ENCODE measurements at places on chromosomes 4 and X.

DNA sequence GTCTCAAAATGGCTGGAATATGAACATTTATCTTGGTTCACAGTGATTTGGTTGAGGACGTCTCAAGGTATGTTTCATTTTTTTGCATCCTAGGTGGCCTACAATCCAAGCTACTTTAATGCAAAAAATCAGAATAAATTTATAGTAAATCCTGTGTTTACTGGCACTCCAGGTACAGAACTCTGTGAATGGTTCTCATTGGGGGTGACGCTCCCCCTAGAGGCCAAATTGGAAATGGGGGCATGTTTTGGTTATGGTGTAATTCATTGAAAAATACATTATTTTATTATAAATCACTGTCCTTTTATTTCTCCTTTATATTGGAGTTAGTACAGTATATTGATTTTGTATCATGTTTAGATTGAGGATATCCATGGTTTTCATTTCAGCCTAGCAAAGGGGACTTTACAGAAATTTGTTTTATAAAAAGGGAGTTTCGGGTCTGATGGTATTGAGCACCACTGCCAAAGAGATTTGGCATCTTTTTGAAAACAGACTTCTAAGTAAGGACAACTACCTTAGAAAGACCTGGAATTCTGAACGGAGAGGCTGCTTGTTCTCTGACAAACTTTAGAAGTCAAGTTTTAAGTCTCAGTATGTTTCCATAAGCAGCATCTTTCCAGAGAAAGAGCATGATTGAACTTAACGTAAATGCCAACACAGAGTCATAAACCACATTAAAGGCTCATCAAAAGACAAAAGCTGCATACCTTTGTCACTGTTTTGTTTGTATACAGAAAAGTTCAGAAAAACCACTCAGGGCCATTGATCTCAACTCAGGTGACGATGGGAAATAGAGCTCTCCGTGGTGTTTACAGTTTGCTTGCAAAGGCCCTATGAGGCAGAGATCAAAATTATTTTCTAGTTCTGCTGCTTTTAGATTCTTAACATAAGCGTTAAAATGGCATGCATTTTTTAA lies 19.4 kb downstream of the MTM1 start:
- no peak for DNase-seq

DNA sequence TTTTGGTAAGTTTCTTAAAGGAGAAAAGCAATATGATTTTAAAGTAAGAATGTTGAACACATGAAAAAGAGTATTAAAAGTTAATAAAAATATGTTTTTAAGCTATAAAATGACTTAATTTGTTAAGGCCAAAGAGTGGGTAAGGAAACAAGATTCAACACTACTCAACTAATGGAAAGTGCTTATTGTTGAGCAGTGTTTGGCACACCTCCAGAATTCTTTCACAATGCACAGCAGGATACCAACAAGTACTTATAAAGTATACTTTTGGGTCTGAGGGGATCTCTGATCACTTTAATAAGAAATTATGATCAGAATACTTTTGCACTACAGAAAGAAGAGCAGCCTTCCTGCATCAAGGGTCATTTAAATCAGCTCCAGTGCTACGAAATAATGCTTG lies 5.9 kb downstream of the LAMP2 start:
- DNase-seq, result no peak

DNA sequence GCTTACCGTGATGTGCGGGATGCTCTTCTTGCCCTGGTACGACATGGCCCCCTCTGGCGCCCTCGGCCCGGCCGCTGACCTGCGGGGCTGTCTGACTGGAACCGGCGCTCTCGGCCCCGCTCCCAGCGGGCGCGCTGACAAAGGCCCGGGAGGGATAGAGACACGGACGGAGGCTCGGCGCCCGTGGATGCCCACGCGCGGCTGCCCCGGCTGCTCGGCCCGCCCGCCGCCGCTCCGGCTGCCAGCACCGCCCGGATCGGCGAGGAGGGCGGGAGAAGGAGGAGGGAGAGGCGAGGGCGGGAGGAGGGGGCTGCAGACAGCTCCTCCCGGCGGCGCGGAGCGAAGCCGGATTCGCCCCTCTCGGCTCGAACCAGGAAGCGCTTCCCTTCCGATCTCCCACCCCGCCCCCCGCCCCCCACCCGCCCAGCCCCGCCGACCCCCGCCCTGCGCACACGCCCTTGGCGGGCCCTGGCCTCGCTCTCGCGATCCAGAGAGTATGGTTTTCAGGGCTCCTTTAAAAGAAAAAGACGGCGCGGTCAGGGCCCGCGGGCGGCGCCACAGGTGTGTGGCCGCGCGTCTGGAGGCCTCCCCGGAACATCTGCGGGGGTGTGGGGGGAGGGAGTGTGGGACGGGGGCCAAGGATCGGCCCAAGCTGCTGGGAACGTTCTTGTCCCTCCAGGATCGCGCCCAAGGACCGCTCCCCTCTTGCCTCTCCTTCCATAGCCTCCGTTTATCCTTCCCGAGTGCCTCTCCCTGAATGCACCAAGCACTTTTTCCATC lies 4.5 kb downstream of the CRMP1 start:
- no peak for DNase-seq

DNA sequence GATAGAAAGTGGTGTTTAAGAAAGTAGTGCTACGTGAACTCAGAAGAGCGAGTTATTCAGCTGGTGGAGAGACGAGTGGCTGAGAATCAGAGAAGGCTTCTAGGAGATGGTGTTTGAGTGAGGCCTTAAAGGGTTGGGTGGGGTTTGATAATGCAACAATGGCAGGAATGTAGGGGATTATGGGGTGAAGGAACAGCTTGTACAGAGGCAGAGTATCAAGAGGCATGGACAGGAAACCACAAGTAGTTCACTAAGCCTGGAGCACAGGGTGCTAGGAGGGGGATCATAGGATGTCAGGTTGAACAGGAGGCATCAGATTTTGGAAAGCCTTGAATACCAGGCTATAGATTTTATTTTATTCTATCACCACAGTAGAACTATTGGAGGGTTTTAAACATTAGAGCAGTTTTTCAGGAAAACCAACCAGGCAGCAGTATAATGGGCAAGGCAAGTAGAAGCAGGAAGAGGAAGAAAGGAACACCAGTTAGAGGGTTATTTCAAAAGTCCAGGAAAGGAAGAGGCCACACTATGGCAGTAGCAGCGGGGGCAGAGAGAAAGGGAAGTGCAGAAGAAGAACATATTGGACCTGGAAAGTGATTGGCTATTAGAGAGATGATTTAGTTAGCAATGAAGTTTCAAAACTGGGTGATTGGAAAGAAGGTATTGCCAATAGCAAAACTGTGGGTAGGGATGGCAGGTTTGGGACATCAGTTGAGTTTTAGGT lies 99.2 kb downstream of the DOCK11 start:
- no peak for DNase-seq

DNA sequence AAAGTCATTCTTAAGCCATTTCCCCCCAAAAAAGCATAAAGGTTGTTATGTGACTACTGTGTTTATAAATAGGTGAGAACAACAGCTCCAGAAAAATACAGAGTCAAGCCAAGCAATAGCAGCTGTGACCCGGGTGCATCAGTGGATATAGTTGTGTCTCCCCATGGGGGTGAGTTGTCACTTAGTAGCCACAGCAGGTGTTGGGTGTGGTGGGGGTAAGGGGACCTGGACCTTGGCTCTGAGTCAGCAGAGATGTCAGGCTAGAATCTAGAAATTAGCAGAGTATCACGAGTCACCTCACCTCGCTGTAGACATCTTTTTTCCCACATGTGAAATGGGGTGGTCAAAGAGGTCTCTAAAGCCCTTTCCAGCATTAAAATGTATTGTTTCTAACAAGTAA lies 42.4 kb downstream of the MOSPD2 start:
- DNase-seq, result no peak

GRCh38 chr4:122205687-122206086 lies 53.6 kb downstream of the BLTP1 start:
- DNase-seq, result no peak

- no peak for DNase-seq
Measured at GRCh38 chr4:33160126-33160525, 2440.0 kb downstream of the PCDH7 start.

- DNase-seq, result no peak
Measured at GRCh38 chrX:11557120-11557519, 108.6 kb downstream of the ARHGAP6 start.

GRCh38 chr4:20944451-20944850 lies 244.2 kb downstream of the PACRGL start:
- no peak for DNase-seq

DNA sequence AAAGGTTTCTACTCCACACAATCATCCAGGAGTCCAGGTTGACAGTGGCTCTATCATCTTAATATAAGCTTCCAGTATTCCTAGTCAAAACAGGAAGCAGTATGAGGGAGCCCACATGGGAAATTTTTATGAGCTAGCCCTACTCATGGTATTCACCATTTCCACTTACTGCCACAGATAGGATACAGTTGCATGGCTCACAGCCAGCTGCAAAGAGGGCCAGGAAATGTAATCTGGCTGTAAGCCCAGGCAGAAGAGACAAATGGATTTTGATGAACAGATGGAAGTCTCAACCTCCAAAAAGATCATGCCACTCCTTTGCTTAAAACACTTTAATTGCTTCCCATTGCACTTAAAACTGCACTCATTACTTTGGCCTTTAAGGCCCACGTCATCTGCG lies 150.6 kb downstream of the ADAMTS3 start:
- no peak for DNase-seq

GRCh38 chr4:93179044-93179443 lies 649.5 kb upstream of the ATOH1 start:
- no peak for DNase-seq
